Fibroblast of mammary gland (primary cell): ENCODE measurements at places on chromosomes 12 and 14.

GRCh38 chr14:32480337-32480736 lies 151.2 kb downstream of the AKAP6 start:
- DNase-seq = peak; percentile 24

- peak; percentile 95 for DNase-seq
These were observed 56.9 kb upstream of the E2F7 start for GRCh38 chr12:77122236-77122635.

DNA sequence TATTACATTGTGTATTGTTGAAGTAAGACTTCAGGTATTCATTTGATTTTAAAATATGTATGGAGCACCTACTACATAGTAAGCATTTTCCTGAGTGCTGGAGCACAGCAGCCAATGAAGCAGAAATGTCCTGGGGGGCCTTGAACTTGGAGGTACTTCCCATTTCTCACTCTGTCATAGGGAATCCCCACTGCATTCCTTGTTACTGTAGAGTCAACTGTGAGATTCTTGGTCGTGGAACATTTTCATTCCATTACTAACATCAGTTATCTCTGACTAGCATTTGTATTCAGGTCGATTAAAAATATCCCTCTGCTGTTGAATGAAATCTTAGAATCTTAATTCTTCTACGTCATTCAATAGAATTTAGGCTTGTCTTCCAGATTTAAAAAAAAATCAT lies 66.7 kb downstream of the PDE3A start:
- peak; percentile 18 for DNase-seq

- DNase-seq = no peak
These were observed 130.6 kb downstream of the RALGAPA1 start for GRCh38 chr14:35678403-35679028.

- DNase-seq = peak; percentile 67
These were observed 4.5 kb upstream of the TMEM233 start for GRCh38 chr12:119589097-119589496.

DNA sequence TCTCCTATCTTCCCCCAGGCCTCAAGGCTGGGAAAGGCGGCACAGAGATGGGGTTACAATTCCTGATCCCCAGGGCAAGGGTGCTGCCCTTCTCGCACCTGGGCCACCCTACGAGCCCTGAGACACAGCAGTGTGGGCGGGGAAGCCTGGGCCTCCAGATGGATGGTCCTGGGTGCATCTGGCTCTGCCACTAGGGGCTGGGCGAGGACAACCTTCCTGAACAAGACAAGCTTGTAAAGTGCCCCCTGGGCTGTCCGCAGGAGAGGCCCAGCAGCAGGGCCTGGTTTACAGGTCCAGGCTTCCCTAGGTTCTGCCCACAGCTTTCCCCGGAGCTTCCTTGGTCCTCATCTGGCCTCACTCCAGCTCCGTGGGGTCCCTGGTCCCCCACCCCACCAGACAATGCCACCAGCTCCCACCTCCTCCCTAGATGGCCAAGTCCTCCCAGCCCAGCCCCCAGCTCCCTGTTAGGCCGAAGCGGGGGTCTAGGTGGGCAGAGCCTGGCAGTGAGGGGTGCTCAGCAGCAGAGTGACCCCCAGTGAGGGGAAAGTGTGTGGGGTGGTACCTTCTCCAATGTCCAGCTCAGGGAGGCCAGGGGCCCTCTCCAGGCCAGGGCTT lies 8.9 kb downstream of the ARL6IP4 start:
- DNase-seq = no peak

DNA sequence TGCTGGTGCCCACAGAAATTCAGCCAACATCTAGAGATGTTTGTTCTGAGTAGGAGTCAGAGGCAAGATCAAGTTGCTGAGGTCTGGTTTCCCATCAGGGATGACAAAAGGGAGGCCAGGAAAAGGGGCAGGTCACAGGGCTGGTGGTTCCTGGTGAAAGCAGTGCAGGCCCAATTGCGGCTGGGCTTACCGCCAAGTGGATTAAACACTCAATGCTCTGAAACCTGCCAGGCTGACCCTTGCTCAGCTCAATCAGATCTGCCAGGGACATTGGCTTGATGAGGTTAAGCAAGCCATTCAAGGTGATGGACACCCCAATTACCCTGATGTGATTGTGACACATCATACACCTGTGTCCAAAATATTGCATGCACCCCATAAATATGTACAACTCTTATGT lies 5.5 kb upstream of the OAS1 start:
- DNase-seq = no peak

- DNase-seq = no peak
These were observed 7.1 kb downstream of the CSRP2 start for GRCh38 chr12:76871742-76872141.
